Lung microvascular endothelial cell (primary cell): ENCODE measurements at places on chromosomes 7 and 10.

DNA sequence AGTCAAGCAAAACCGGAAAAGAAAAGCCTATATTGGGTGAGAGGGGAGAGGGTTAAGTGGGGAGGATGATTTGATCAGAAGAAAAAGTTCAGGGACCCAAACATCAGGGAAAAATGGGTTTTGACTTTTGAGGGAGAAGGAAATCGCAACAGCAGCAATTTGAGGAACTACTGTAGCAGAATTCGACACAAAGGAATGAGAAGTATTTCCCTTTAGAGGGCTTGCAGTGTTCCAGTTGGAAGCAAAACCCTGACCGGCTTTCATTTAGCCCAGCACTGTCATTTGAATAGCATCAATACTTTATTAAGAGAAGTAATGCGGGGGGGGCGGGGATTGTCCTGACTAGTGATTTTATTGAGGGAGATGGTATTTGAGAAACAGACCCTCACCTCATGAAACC lies 37.2 kb upstream of the GATA3 start:
- DNase-seq = no peak

DNA sequence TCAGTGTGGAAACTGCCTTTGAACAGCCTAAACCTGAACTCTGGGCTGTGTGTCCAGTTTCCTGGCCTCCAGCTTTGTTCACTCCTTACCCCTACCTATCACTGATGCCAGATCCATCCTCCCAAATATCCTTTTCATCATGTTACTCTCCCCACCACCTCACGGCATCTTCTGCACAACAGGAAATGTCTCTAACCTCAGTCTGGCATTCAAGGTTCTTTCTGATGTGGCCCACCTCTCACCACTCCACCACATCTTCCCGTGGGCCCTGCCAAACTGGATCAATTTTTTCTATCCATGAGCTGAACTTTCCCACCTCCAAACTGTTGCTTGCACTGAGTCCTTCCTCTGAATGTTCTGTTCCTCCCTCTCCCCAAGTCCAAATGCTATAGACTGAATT lies 35.8 kb upstream of the MAP3K8 start:
- DNase-seq = no peak

DNA sequence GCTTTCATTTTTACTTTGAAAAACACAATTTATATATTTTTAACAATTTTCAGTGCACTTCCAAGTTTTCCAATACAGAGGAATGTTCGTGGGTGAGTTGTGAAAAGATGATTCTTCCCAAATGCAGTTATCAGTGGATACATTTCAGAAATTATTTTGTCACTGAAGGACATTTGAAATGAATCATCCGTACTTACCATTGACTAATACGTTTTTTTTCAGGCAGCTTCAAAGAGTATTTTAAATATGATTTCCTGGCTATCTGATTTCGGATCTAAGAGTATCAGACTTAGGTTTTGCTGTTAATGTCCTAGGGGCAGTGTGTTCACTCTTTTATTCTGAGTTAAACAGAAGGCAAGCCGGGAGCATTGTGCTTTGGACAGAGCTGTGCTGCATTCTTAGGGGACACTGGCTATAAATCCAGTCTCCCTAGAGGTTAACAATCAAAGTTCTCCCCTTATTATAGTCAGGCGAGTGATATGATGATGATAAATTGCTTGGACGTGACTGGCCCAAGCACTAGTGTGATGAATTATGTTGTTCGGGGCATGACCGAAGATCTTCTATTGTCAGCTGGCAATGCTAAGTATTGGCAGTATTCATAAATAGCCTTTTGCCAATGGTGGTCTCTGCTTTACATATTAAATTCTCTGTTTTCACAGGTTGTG lies 4.5 kb downstream of the PTER start:
- DNase-seq = no peak

DNA sequence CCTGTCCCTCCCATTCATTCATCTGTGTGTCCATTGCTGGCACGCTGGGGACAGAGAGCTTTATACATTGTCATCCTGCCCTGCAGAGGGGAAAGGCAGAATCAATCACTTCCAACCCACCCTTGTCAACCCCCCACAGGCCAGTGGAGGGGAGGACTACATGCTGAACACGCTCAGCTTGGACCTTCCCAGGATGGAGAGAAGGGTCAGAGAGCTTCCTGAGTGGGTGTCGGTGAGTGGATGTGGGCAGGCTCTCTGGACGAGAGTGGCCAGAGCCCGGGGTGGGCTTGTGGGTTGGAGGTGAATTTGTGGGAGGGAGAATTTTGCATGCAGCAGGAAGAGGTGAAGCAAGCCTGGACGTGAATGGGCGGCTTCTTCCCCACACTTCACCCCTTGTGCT lies 93.9 kb downstream of the DNAJB6 start:
- no peak for DNase-seq

DNA sequence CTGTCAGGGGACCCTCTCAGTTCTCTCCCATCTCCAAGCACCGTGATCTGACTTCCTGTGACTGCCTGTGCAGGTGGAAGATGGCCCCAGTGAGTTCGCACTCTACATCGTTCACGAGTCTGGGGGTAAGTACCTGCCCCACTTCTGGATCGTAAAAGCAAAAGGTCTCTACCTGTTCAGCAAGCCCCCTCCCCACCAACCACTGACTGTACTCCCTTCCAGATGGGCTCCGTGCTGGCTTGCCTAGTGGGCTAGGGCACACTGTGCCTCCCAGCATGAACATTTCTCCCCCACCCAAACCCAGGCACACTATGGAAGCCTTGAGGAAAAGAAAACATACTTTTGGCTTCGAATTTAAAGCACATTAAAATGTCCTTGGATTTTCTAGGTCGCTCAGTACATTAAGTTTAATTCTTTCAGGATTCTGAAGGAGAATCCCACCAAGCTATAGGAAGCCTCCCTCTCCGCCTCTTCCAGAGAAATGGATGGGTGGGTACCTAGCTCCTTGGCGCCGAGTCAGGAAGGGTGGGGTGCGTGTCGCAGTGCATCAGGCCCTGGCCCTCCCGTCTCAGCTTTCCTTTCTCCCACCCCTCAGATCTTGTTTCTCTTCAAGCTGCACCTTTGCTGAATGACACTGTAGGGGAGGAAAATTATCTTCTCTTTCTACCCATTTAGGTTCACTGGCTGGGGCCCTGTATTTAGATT lies 11.0 kb upstream of the ZNF22 start:
- no peak for DNase-seq

DNA sequence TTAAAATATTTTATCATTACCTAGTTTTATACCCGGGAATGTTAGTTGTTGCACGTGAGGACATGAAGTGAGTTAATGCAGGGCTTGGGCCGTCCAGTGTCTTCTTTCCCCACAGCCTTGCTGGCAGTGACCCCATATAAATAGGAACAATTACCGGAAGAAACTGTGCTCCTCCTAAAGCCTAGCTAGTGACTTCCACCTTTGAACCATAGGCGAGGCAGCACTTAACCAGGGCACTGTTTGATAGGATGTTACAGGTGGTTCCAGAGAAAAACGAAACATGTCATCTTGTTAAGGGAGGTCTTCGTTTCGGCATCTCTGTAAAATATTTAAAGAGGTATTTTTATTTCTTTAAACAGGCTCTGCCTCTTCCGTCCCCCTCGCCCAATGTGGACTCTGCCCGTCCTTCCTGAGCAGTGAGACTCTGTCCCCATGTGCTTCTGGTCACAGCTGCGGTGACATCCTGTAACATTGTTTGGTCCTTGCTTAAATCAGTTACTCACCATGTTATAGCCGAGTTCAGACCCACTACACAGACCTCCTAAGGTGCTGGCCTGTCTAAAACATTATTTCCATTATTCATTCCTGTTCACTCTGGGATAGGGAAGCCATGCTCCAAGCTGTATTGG lies 145.6 kb downstream of the MGMT start:
- DNase-seq = no peak

DNA sequence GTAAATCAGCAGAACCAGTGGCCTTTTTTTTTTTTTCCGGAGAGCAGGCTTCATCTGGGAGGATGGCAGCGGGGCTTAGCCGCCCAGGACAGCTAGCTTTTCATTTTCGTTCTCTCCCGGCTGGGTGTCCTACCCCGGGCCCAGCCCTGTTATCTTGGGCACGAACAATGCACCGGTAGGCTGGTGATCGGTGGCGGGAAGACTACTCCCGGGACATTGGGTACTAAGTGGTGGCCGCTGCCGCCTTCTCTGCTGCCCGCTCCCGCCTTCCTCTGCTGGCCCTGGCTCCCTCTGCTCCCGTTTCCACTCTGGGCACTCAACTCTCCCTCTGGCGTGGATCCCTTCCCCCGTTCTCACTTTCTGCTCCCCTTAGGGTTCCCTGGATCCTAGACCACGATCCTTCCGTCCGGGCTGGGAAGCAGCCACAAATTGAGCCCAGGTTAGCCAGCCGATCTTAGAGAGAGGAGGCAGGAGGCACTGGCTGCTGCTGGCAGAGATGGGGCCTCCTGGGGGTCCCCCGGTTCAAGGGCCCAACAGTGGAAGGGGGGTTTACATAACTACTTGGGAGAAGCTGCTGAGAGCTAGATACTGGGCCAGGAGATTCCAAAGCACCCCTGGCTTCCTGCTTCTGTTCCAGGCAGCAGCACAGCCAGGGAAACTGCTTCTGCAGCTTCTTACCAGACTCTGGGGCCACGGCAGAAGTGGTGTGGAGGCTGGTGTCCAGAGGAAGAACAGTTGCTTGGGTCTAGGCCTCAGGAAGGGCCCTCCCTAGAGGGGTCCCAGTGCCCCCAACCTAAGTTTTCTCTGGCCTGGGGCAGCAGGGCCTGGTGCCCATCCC lies 1.8 kb downstream of the TLX1 start:
- no peak for DNase-seq

DNA sequence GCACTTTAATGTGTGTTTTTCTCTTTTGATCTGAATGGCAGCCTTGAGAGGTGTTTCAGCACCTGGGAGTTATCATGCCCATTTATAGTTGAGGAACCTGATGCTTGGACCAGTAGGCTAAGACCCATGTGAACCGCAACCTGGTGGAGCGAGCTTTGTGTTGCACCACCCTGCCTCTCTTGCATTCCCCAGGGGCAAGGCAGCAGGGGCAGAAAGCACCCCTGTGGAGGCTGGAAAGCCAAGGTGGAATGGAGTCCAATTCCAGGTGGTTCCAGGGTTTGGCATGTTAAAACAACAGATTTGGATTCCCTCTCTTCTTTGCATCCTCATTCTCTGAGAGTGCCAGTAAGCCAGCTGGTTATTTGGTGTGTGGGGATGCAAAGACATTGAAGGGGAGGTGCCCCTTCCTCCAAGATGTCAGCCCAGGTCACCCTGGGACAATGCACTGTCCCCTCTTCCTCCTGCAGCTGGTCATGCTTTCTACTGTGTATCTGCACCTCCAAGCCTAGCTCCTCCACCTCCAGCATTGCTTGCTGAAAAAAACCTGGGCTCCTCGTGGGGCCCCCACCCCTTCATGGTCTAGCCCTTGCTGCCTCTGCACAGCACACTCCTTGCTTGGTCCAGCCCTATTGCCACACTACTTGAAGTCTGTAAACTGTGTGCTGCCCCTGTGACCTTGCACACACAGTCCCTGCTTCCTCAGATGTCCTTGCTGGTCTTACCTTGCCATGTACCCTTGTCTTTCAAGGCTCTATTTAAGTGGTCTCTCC lies 5.6 kb upstream of the CDH23 start:
- no peak for DNase-seq

- DNase-seq = no peak
These were observed 47.3 kb upstream of the CPXM2 start for GRCh38 chr10:123938890-123939289.

GRCh38 chr10:44389150-44389549 lies 4.3 kb upstream of the CXCL12 start:
- no peak for DNase-seq

- no peak for DNase-seq
These were observed 175.9 kb downstream of the EVX1 start for GRCh38 chr7:27418541-27418940.

DNA sequence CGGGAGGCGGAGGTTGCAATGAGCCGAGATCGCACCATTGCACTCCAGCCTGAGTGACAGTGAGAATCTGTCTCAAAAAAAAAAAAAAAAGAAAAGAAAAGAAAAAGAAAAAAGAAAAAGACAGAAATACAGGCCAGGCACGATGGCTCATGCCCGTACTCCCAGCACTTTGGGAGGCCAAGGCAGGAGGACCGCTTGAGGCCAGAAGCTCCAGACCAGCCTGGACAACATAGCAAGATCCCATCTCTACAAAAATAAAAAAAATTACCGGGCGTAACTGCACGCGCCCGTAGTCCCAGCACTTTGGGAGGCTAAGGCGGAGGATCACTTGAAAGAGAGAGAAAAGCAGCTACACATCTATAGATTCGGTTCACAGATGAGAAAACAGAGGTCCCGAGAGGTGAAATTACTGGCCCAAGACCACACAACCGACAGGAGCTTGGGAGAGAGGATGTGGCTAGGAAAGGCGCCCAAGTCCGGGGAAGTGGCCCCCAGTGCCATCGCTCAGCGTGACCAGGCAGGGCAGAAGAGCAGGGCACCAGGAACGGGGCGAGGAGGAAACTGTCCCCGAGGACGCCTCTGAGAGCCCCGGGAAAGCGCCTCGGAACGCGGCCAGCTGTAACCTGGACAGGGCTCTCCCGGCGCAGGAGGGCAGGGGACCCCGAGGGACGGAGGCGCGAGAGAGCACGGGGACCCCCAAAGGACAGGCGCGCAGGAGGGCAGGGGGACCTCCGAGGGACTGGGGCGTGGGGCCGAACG lies 612 bp downstream of the SNX8 start:
- peak; percentile 29 for DNase-seq

DNA sequence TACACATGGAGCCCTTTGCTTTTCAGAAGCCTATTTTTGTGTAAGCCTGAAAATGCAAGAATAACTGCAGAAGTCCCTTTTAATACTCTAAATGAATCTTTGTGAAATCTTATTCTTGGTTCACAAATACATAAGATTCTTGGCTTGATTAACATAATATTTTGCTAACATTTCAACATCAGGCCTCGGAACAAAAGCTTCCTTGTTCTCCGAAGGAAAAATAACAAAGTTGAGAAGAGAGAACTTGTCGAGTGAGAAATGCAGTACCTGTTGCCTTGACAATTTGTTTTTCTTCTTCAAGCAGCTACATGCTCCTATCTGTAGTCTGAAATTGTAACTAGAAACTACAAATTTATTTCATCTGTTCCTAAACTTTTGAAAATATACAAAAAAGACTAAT lies 8.5 kb downstream of the NT5C2 start:
- DNase-seq = no peak

- DNase-seq = no peak
These were observed 277.0 kb downstream of the EXOC4 start for GRCh38 chr7:133529861-133530260.

DNA sequence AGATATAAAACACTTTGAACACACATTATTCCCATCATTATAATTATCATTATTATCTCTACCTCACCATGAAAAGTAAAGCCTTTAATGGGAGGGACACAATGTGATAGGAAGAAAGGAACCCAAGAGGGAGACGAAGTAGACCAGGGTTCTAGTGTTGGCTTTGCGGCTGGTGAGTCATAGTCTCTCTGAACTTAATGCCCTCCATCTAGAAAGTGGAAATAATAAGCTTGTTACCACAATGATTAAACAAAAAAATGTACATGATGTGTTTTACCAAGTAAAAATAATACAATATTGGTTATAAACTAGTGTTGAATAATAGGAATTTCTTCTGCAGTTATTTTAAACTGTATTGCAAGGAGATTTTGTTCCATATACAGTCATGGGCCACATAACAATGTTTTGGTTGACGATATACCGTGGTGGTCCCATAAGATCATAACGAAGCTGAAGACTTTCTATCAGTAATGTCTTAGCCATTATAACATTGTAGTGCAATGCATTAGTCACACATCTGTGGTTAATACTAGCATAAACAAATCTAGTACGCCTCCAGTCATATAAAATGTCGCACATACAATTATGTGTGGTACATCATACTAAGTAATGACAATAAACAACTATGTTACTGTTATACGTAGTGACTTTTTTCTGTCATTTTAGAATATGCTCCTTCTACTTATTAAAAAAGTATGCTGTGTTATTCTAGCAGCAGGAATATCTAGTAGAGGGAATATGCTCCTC lies 450.6 kb upstream of the SORCS1 start:
- DNase-seq = no peak

GRCh38 chr7:80637911-80638765 lies at the start of gene CD36:
TSS of gene CD36 (plus strand) at chr7:80638642. CDS start at chr7:80646741, 8,099 bp downstream.
- peak; percentile 81 for DNase-seq
